Germinal center (tissue), 1 donor: ENCODE measurements at places on chromosomes 2 and 18.

GRCh38 chr18:78129260-78129659 is 850.4 kb upstream of the SALL3 start:
- no peak for DNase-seq

- DNase-seq = no peak
These were observed 21.5 kb downstream of the DTNB start for GRCh38 chr2:25651782-25652455.

- no peak for DNase-seq
These were observed 429.4 kb upstream of the TRIB2 start for GRCh38 chr2:12287220-12287751.

DNA sequence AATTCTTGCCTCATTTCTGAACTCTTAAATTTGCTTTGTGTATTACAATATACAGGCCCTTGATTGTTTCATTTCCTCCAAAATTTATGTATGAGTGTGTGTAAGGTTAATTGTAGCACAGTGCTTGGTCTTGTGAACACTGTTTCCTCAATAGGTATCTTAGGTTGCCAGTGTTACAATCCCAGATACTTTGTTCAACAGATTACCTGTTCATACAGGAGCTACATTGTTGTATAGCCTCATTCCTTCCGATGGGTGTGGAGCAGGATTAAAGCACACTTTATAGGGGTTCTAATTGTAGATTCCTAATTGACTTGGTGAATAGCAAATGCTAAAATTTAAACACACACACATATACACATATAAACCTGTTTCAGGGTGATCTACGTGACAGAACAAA is 10.7 kb downstream of the RBBP8 start:
- no peak for DNase-seq

DNA sequence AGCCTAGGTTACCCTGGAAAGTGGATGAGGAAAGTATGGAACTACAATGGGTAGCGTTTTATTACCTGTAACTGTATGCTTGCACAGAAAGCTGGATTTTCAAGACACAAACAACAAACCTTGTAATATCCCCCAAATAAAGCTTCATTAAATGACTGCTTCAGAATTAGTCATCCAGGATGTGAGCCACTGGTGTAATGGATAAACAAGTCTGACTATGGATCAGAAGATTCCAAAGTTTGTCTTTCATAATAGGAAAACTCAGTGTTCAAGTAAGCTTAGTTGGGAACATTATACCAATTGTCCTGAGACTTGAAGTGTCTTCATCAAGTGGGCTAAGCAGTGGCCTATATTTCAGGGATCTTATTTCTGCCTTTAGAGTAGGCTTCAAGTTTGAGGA is 518.8 kb downstream of the LRP1B start:
- no peak for DNase-seq

GRCh38 chr2:9089831-9090230 is 86.3 kb upstream of the MBOAT2 start:
- DNase-seq = no peak

GRCh38 chr2:157245846-157246764 is 11.4 kb upstream of the GALNT5 start:
- no peak for DNase-seq

DNA sequence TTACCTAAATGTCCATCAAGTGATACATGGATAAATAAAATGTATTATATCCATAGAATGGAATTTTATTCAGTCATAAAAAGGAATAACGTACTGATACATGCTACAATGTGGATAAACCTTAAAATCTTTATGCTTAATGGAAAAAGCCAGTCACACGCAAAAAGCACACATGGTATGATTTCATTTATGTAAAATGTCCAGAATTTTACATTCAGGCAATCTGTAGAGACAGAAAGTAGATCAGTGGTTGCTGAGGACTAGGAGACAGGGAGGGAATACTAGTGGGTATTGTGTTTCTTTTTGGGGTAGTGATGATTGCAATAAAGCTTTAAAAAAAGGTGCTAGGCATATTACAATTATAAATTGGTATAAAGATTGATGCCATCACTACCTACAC is 30.7 kb upstream of the CD302 start:
- DNase-seq = no peak

DNA sequence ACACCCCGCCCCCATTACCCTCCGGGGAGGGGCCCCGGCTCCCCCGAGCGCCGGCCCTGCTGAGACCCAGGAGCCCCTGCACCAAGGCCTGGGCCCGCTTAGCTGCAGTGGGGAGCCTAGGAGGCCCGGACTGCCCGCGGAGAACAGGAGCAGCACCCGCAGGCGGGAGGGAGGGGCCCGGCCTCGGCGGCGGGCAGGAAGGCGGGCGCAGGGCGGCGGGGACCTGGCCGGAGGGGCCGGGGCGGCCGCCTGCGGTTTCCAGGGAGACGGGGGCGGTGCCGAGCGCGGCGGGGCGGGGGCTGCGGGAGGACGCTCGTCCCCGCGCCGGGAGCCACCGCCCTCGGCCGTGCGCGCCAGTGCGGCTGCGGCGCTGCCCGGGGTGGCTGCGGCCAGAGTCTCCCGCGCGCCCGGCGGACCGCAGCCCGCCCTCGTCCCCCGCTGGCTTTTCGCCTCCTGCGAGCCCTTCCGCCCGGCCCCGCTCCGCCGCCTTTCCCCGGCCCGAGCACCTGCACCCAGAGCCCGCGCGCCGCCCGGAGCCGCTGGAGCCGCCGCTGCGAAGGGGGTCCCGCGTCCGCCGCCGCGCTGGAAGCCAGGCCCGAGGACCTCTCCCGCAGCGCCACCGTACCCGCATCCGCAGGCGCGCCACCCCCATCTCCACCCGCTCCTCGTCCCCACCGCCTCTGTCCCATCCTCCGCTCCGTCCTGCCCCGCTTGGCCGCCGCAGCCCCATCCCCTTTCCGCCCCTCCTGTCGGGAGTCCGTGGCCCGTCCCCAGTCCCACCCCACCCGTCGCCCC is 17.2 kb downstream of the GPC1 start:
- DNase-seq = no peak

DNA sequence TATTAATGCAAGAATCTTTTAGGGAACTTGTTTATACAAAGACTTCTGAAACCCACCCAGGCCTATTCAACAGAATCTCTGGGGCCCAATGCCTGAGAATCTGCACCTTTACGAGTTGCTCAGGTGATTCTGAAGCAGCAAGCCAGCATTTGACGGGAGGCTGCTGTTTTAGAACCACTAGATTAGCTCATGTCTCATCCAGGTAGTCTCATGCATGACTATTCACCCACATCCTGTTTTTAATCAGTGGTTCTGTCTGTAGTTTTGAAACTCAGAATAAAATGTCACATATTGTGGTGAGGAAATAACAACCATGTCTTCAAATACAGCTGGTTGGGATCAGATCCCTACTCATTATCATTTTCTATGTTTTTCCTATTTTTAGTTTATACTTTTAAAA is 39.5 kb downstream of the CYTIP start:
- peak; percentile 77 for DNase-seq

DNA sequence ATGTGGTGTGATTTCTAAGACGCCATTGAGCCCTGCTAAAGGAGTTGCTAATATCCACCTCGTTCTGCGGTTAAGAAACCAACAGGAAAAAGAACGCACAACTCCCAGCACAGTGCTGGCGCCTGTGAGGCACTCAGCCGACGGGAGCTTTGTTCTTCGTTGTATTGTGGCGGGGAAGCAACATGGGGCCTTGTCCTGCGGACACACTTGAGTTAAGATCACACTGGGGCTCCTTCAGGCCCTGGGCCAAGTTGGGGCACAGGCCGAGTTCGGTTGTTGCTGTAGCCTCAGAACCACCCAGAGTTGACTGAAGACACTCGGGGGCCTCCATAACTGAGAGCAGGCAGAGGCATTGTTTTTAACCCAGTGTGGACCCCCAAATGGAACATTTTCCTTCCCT is 30.6 kb upstream of the CD8A start:
- DNase-seq = no peak

DNA sequence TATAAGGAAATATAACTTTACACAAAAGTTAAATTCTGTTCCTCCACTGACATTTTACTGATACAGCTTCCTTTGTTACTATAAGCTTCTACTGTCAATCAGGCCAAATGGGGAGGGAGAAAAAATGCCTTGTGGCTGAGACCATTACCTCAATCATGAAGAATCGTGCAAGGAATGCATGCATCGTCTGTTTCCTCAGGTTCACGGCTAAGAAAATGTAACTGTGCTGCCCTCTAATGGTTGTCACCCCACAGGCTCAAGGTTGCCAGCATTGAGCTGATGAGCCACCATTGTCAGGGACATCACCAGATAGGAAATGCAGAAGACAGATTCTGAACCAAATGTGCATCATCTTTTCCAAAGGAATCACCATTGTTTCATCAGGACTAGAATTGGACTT is 426.9 kb downstream of the CDH2 start:
- DNase-seq = no peak
